Activated CD4-positive, alpha-beta T cell treated with anti-CD3 and anti-CD28 coated beads for 4 hours (primary cell): ENCODE measurements at places on chromosomes 7 and 10.

- no peak for DNase-seq
Measured at GRCh38 chr7:135121868-135122267, 26.0 kb upstream of the TMEM140 start.

GRCh38 chr7:37195388-37195787, 253.3 kb downstream of the ELMO1 start:
- DNase-seq = no peak

DNA sequence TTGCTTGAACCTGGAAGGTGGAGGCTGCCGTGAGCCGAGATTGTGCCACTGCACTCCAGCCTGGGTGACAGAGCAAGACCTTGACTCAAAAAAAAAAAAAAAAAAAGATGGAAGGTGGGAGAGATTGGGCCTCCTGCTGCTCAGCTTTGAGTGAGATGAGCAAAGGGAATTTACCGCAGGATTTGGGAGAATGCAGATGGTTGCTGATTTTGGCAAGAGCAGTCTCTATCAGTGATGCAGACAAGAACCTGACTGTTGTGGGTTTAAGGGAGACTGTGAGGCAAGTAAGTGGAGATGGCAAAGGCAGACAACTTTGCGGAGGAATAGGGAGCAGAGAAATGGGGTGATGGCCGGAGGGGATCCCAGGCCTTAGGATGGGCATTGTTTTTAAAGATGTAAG, 1140.8 kb upstream of the AUTS2 start:
- no peak for DNase-seq

GRCh38 chr7:42574685-42575084, 337.2 kb downstream of the C7orf25 start:
- DNase-seq = no peak

- no peak for DNase-seq
Measured at GRCh38 chr10:20593649-20594048, 303.5 kb downstream of the NEBL start.

DNA sequence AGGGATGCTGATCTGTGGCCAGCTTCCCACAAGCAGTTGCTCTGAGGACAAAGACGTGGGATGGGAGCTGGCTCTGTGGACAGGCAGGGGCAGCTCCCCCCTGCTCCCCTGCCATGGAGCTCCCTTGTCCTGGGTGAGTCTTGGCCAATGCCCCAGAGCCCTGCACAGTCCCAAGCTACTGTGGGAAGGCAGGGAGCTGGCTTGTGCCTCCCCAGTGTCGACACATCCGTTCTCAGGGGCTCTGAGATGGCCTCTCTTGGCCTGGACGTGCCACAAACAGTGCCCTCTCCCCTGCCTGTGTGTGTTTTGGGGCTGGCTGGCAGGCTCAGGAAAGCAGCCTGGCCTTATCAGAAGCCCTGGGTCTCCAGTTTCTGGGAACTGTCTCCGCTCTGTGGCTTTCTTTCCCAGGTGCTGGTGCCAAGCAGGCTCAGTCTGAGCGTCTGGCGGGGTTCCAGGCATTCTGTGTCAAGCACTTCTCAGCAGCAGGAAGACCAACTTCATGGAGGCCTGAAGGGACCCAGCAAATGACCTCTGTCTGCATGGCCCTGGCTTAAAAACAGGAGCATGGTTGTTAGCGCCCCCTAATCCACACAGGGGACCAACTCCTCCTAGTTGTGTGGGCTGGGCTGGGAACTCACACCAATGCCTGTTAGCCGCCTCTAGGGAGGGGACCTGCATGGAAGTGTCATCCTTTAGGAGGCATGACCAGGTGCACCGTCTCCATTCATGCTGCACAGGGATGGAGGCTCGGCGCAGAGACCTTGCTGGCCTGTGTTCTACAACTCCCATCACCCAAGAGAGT, 375.2 kb downstream of the RPS24 start:
- no peak for DNase-seq

DNA sequence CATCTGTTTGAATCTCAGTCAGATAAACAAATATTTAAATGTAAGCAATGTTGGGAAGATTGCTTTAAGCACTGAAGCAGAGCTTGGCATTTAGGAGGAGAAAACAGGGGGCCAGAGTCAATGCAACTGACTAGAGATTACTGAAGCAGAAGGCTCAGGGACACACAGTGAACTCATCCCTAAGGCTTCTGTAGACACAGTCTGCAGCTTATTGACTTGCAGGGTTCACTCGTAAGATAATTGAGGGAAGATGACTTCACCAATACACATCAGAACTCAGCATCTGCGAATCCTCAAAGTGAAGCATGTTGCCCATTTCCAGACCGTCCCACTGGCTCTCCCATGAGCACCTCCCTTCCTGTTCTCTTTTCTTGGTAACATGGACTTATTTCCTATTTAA, 363.4 kb upstream of the PFKP start:
- no peak for DNase-seq

GRCh38 chr7:262251-262572, 27.8 kb upstream of the FOXL3 start:
- DNase-seq = no peak

GRCh38 chr10:97831259-97831658, 18.4 kb upstream of the GOLGA7B start:
- no peak for DNase-seq

DNA sequence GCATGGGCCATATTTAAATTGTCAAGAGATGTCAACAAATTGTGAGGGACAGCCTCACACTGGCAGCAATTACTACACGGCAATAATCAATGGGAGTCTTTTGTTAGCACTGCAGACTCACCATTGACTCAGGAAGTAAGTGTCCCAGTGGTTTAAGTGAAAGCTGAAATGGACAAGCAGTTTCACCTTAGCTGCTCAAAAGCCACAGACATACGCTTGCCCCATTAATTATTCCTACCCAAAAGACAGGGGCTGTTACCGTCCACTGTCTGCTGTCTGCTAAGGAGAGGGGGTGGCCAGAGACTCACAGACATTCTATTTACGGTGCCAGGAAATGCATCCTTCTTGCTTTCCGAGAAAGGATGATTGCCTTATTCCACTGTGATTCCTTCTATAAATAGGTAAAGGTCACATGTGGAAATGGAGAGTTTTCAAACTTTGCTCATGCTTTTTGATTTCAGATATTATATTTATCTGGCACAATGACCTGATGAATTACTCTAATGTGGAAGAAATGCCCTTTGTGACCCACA, 309.7 kb upstream of the NFE2L3 start:
- no peak for DNase-seq

DNA sequence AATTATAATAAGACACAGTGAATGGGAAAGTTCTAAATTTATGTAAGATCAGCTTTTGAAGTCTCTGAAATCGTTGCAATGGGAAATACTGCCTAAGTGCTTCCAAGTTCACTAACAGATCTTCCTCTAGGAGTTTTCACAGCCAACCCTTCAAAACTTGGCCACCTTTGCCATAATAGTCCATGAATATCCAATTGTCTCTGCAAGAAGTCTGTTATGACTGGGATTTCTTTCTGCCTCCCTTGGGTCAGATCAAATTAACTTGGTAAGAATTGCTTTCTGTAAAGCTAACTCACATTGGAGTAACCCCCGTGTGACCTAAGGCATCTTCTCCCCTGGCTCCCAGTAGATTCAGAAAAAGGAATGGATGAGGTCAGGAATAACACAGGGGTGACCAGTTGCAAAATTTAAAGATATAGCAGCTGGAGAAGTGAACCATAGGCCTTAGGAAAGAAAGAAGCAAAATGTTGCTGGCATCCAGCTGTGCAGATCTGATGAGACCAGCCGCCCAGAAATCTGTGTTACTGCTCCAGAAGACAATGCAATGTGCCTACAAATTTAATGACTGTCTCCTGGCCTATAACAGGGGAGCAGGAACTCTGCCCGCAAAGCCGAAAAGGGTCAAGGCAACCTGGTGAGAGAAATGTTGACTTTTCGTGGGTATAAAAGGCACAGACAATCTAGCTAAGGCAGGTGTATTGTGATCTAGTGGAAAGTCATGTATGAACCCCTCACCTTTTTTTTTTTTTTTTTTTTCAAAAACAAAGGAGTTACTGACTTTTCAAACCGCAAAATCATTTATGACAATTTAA, 7.5 kb upstream of the OPTN start:
- no peak for DNase-seq

GRCh38 chr7:148854983-148855382, 29.1 kb downstream of the EZH2 start:
- DNase-seq = no peak

GRCh38 chr10:59880971-59881510, 25.3 kb downstream of the CCDC6 start:
- peak; percentile 33 for DNase-seq
